Amniotic stem cell (primary cell): ENCODE measurements at places on chromosomes 5 and 9.

GRCh38 chr9:118029425-118029824 lies 325.2 kb downstream of the TLR4 start:
- DNase-seq: no peak

DNA sequence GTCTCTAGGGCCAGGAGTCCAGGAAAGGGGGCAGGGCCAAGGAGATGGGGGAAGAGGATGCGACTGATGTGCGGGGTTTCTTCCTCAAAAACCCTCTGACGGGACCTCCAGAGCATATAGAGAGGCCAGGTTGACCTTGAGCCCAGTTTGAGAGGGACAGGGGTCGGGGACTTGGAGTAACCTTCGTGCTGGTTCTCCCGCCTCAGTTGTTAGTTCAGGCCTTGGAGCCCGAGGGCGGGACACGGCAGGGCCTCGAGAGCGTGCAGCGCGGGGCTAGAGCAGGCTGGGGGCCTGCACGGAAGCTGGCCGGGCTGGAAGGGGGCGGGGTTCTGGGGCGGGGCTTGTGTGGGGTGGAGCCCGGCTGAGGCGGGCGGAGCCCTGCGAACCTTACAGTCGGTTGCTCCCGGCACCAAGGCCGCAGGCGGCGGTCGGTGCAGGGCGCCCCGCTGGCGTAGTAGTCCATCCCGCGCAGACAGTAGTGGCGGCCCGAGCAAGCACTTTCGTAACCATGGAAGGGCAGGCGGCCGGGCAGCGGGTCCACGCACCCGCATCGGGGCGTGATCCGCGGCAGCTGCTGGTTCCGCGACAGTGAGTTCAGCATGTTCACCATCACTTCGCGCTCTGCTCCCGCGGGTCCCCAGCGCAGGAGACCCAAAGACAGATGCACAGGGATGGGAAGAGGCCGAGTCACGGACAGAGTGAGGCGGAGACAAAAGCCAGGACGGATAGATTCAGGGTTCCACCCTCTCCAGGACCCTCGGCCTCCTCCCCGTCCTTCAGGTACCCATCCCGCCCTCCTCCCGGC lies 4.0 kb upstream of the MYORG start:
- DNase-seq: peak; percentile 23

GRCh38 chr5:140344683-140345423 lies 1.6 kb downstream of the HBEGF start:
- DNase-seq: no peak

DNA sequence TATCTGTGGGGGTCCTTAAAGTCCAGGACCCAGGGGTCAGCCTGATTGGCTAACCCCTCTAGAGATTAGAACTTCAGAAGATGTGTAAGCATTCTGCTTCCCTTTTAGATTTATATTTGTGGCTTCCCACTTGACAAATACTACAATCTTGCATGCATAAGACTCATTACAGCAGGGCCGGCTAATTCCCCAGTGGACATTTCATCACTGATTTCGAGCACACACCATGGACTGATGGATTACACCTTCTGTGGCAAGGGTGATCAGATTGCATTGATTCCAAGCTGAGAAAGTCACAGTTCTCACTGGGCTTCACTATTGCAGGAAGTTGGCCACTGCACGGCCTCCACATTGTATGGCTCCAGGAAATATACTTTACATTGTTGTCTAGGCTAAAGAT lies 65.8 kb upstream of the DAPK1 start:
- no peak for DNase-seq

- no peak for DNase-seq
Observed at GRCh38 chr9:132585954-132586829, 3.8 kb downstream of the BARHL1 start.

DNA sequence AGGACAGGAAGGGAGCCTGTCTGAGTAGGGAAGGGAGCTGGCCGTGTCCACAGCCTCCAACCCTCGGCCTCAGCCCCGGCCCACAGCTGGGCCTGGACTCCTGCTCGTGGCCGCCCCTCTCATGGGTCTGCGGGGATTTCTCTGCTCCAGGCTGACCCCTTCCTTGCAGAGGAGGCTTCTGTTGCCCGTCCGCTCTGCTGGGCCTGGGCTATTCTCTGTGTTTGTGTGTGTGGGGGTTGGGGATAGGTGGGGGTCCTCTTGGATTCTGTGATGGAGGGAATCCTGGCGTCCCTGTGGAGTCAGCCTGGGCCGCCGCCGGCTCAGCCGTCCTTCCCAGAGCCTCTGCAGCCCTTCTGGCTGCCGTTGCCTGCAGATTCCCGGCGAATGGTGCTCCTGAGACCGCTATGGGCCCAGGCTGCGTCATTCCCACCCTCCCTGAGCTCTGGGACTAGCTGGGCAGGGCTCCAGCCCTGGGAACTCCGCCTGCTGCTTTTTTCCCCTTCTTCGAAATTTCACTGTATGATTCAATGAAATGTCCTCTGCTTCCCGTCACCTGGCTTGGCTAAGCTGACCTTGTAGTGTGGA lies 64.2 kb downstream of the FGF18 start:
- DNase-seq: no peak

GRCh38 chr9:95044731-95045508 lies 272.6 kb downstream of the FANCC start:
- no peak for DNase-seq

- DNase-seq: no peak
Observed at GRCh38 chr5:80957031-80957761, 3.0 kb upstream of the RASGRF2 start.

DNA sequence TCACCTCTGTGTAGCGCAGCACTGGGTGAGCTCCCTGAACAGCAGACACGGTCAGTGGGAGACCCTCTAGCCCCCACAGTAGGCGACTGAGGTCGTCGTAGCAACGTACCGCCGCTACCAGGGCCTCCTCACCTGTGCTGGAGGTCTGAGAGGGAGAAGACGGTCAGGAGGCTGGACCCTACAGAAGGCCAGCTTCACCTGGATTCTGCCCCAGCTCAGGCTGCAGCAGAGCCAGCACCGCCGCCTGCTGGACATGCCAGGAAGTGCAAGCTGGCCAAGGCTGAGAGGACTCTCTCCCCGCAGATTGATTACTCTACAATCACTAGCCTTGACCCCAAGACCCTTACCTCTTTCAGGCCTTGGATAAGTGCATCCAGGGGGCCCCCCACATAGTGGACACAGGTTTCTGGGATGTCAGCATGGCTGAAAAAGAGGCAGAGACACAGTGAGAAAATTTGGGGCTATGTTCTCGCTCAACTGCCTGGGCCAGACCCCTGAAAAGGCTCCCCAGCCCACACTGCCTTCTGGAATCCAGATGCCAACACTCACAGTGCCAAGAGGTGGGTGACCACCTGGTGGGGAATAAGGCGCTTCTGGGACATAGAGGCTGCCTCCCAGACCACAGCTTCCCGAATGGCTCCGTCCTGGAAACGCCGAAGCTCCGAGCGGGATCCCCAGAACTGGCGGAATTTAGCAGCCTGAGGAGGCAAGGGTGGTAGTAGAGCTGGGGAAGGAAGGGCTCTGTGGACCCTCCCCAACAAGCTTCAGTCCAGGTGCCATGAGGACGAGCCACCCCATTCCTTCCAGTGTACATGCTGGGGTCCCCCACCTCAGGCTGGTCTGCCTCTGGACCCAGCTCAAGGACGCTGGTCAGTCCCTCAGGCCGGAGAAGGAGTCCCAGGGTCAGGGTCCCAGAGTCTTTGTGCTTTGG lies 6.9 kb downstream of the NOL6 start:
- DNase-seq: no peak

- no peak for DNase-seq
Observed at GRCh38 chr5:81017320-81017719, 57.2 kb downstream of the RASGRF2 start.

DNA sequence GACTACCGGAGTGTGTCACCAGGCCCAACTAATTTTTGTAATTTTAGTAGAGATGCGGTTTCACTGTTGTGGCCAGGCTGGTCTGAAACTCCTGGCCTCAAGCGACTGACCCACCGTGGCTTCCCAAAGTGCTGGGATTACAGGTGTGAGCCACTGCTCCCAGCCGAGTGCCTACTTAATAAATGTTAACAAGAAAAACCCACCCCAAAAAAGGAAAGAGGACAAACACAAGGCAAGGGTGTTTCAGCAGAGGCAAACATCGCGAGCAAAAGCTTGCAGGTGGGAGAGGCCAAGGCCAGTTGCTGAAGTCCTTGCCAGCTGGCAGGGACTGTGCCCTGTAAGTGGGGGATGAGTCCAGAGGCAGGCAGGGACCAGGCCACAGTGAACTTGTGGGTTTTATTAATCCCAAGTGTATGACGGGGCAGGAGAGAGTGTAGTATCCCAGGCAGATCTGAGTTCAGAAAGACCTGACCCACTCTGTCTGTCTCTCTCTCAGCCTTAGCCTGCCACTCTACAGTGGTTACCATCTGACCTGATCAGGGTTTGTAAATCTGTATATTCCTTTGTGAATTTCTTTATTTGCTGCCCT lies 6.4 kb upstream of the FPGS start:
- no peak for DNase-seq

GRCh38 chr9:81408951-81409350 lies 280.4 kb downstream of the TLE1 start:
- DNase-seq: no peak

- DNase-seq: no peak
Observed at GRCh38 chr9:34513567-34514214, 9.1 kb downstream of the ENHO start.

GRCh38 chr5:27171761-27172261 lies 133.4 kb upstream of the CDH9 start:
- no peak for DNase-seq
